ENCODE measurements at places on chromosomes 11 and 22.

- no peak for DNase-seq
These were observed 597.2 kb downstream of the DLG2 start for GRCh38 chr11:85029964-85030363.

GRCh38 chr22:35310556-35311550, 11.2 kb downstream of the TOM1 start:
- DNase-seq, result peak; percentile 41

- DNase-seq, result peak; percentile 1
These were observed 37.0 kb upstream of the ACCSL start for GRCh38 chr11:44010789-44011251.

GRCh38 chr11:12066799-12067508, 43.4 kb upstream of the MICAL2 start:
- DNase-seq, result no peak

DNA sequence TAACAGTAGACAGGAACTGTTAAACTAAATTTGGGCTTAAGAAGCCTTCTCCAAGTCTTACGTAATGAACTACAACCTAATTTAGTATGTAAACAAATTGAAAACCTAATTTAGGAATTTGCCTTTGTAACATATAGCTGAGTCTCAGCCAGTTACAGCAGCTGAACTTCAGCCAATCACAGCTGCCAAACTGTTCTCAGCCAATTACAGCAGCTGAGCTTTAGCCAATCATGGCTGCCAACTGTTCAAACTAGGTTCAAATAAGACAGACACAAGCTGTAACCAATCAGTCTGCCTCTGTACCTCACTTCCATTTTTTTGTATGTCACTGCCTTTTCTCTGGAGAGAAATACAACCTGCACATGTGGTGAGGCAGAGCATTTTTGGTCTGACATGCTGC, 95.0 kb upstream of the CD44 start:
- DNase-seq, result no peak

GRCh38 chr22:35345808-35346505, 34.9 kb upstream of the HMOX1 start:
- no peak for DNase-seq

GRCh38 chr11:85257837-85258236, 369.3 kb downstream of the DLG2 start:
- DNase-seq, result no peak

GRCh38 chr11:125175166-125175565, 10.6 kb downstream of the PKNOX2 start:
- no peak for DNase-seq

GRCh38 chr11:9535189-9535781, 38.2 kb upstream of the WEE1 start:
- peak; percentile 59 for DNase-seq

- DNase-seq, result no peak
These were observed 783 bp upstream of the ANKRD54 start for GRCh38 chr22:37844904-37845329.

- DNase-seq, result no peak
These were observed 31.9 kb upstream of the ATXN10 start for GRCh38 chr22:45639747-45640102.

- no peak for DNase-seq
These were observed 16.1 kb downstream of the SELENOO start for GRCh38 chr22:50216684-50217520.

GRCh38 chr11:86740628-86741483, 59.5 kb upstream of the PRSS23 start:
- DNase-seq, result no peak

- no peak for DNase-seq
These were observed 1.9 kb upstream of the GCAT start for GRCh38 chr22:37805810-37806277.

- DNase-seq, result no peak
These were observed 540.4 kb downstream of the BUD13 start for GRCh38 chr11:116232364-116232828.

DNA sequence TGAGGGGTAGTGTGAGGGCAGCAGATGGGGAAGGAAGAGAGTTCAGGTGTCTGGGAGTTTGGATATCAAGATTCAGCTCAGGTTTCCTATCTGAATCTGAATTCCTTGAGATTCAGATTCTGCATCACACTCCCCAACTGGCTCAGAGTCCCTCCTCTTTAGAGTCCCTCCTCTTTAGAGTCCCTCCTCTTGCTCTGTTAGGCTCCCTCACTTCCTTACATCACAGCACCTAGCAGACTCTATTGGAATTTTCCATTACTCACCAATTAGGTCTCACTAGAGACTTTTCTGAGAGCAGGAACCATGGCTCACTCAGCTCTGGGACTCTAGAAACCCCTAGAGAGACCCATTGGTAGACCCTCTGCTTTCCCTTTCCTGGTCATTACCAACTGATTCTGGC, 303.4 kb upstream of the SYN3 start:
- DNase-seq, result no peak

DNA sequence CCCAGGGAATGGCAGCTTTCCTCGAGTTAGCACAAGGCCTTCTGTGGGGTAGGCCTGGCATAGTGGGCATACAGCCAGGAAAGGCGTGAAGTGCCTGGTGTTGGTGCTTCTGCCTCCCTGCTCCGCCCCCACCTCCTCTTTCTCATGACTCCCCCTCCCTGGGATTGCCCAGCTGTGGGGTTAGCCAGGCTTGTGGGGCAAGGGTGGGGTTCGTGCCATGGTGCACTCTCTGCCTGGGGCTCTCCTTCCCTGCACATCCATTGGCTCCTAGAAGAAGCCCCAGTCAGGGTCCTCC, 236.8 kb upstream of the NCAM1 start:
- no peak for DNase-seq

DNA sequence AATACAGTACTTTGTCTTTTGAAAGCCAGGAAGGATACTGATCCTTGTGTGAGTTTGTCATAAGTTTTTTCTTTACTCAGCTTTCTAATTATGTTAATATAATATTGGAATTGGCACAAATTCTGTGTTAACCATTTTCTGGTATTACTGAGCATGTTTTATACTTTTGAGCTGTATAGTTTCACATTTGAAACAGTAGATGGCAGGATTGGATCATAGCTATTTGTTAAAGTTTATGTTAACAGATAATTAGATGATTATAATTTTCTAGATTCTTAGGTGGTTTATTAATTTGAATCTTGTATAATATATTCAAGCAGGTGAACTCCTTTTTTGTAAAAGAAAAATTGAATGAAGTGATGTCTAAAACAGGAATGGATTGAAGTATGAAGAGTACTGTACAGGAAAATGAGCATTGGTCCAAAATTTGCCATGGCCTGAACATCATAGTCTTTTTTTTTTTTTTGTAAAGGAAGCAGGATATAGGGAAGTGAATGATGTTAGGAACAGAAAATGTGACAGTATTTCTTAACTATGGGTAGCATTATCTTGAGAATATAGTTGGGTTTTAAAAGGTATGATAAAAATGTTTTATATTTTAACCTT, 102.0 kb downstream of the CYP2R1 start:
- no peak for DNase-seq

DNA sequence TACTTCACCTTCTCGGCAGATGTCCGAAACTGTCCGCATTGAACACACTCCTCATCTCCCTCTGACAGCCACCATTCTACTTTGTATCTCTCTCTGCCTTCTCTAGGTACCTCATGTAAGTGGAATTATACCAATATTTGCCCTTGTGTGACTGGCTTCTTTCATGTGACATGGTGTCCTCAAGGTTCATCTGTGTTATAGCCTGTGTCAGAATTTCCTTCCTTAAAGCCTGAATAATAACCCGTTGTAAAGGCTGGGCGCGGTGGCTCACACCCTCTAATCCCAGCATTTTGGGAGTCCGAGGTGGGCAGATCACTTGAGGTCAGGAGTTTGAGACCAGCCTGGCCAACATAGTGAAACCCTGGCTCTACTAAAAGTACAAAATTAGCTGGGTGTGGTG, 40.4 kb upstream of the PPP6R3 start:
- DNase-seq, result no peak

- no peak for DNase-seq
These were observed 9.8 kb downstream of the LGALS2 start for GRCh38 chr22:37569921-37570660.

DNA sequence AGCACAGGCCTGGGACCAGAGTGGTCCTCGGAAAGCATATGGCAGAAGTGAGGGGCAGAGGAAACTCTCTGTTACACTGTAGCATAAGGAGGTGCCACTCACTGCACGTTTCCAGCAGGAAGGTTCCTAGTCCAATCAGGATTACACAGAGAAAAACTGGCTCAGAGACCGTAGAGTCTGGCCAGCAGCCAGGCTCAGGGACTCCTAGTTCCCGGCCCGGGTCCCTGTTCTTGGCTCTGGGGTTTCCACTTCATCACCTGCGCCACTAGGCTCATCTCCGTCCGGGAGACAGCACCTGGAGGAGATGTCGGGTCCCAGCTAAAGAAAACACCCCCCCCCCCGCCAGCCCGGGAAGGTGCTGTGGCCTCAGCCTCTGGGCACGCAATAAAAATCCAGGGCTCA, 1.1 kb downstream of the TTLL12 start:
- DNase-seq, result peak; percentile 66
